NCI-H748 treated with DMSO at 0.1 percent for 48 hours (cell line): ENCODE measurements at places on chromosomes 12 and 14.

GRCh38 chr12:68538726-68539614, 71.7 kb upstream of the RAP1B start:
- no peak for DNase-seq

GRCh38 chr12:68910128-68910527, 22.8 kb downstream of the CPM start:
- no peak for DNase-seq

- DNase-seq, result peak; percentile 70
These were observed 112.0 kb downstream of the SLC15A5 start for GRCh38 chr12:16165506-16165905.

DNA sequence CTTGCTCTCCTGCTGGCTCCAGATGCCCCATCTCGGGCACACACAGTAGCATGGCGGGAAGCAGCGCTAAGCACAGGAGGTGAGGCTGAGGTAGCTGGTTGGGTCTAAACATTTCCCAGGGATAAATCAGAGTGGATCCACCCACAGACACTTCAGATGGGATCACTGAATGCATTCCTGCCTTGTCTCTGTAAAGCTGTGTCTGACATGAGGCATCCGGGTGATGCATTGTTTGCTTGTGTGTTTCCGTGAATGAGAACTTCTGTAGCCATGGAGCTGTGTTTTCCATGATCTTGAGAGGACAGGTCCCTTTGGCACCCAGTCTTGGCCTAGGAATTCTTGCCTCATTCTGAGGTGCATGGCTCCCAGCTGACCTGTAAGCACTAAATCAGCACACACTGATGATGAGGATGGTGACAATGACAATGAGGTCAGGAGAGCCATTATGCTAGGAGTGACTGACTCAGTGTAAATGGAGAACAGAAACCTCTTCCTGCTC, 6.7 kb upstream of the KRT75 start:
- DNase-seq, result no peak

DNA sequence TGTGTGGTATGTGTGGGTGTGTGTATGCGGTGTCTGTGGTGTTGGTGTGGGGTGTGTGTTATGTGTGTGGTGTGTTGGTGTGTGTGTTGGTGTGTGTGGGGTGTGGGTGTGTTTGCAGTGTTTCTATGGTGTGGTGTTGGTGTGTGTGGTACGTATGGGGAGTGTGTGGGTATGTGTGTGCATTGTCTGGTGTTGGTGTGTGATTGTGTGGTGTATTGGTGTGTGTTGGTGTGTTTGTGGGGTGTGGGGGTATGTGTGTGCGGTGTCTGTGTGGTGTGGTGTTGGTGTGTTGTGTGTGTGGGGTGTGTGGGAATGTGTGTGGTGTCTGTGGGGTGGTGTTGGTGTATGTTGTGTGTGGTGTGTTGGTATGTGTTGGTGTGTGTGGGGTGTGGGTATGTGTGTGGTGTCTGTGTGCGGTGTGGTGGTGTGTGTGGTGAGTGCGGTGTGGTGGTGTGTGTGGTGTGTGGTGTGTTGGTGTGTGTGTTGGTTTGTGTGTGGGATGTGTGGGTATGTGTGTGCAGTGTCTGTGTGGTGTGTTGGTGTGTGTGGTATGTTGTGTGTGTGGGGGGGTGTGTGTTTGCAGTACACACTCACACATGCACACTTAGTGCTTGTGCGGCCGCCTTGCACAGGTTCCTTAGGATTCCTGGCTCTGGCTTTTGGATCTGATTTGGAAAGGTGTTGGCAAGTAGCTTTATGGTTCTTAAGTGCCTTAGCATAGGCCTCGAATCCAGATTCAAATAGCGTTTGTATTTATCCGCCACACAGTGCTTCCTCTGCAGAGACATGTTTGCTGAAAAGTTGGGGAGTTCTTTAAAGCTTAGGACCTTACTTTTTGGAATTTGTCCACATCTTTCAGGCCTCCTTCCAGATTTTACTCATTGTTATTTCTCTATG, 16.4 kb downstream of the MLXIP start:
- DNase-seq, result no peak

DNA sequence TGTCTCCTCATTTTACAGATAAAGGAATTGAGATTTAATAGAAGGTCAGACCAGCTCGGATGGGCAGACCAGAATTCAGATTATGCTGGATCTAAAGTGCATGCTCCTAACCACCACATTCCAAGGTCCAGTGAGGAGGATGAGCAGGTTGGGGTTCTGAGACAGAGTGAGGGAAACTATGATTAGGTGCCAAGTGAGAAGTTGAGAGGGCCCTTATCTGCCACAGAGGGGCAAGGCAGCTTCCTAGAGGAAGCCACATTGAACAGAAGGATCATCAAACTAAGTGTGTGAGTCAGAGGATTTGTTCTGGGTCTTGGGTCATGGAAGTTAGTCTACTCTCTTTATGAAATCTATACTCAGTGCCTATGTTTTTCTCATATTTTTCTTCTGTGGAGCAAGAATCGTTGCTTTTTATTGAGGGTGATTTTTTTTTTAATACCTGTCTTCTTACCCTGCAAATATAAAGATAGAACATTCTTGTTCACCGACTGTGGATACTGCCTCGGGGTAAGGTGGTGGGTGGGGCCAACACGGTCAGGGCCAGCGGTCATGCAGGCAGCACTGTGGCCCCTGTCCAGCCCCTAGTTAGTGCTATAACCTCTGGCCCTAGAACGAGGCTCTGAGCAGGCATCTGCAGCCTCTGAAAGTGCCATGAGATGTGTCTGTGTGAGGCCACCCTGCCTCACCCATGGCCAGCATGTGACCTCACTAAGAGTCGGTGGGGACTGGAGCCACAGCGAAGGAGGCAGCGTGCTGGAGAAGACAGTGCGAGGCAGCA, 55.6 kb upstream of the PTHLH start:
- no peak for DNase-seq

GRCh38 chr14:69260190-69260860, 367 bp downstream of the GALNT16 start:
- no peak for DNase-seq

- DNase-seq, result peak; percentile 57
These were observed 72.5 kb downstream of the TRAF3 start for GRCh38 chr14:102849526-102850379.

DNA sequence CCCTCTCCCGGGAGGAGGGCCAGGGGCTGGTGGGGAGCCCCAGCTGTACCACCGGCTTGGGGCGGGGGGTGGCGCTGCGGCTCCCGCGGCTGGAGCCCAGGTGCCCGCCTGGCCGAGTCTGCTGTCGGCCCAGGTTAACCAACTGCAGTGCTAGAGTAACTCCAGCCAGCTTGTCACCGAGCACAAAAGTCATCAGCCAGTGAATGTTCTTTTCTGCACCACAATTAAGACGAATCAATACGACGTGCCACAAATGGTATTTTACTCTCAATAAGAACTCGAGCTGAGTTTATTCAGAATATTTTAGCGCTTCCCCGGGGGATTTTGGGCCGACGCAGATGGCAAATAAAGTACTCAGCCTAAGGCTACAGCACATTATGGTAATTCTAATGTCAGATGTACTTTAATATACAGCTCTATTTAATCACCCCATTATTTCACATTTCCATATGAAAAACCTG, 83.2 kb downstream of the BCL11B start:
- DNase-seq, result no peak

DNA sequence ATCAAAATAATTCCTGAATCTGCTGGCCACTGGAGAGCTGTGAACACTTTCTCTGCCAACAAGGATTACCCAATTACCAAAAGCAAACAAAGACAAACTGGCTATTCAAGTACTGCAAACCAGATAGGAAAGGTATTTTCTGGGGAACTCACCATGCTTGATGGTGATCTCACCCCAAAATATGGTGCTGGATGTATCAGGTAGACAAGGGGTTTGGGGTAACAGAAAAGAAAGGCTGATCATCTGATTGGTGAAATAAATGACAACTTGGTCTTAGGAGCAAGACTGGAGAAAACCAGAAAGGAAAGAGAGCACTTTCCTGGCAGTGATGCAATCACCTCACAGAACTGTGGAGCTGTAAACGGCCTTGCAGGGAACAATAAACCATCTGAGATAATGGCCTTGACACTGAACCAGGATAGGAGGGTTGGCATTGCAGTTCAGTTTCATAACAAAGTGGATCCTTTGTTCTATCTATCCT, 31.0 kb upstream of the NPFF start:
- peak; percentile 55 for DNase-seq

DNA sequence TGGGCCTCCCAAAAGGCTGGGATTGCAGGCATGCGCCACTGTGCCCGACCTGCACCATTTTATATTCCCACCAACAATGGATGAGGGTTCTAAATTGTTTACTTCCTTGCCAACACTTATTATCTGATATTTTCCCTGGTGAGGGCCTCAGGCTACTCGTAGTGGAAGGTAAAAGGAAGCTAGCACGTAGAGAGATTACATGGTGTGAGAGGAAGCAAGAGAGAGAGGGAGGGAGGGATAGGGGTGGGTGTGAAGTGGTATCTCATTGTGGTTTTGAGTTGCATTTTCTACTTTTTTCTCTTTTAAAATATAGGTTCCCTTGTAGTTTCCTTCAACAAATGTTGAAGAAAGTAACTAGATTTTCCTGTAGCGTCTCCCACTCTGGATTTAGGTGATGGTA, 30.9 kb downstream of the MYO1H start:
- no peak for DNase-seq

GRCh38 chr12:46296822-46297221, 28.0 kb upstream of the SLC38A1 start:
- DNase-seq, result no peak

DNA sequence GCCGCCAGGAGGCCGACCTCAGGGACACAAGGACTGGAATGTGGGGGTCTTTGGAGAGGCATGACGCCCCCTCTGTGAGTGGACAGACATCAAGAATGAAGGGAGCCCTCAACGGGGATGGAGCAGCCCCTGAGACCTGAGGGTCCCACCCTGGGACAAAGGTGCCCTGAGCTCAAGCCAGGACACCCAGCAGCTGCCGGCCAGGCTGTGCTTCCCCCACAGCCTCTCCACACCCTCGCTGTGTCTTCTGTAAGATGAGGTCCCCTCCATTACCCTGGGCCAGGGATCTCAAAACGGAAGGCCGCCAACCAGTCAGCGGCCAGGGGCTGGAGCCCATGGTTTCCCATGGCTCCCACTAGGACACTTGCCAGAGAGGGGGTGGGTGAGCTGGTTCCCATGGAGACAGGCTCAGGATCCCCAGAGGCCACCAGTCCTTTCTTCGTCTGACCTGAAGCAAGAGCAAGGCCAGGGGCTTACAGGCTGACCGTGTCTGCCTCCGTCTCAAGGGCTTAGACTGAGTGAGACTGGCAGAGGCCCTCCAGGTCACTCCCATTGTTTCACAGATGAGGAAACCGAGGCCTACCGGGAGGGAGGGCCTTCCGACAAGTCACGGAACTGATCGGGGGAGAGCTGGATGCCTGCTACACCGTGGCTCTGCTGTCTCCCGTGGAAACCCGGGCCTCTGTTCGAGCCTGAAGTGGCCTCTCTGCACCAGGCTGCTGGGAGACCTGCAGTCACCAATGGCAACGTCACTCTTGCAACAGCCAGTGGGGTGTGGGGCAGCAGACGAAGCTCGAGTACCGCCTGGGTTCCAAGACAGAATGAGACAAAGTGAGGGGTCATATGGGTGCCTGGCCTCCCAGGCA, 91.7 kb upstream of the DIO3 start:
- DNase-seq, result no peak

- no peak for DNase-seq
These were observed 73.5 kb downstream of the ARMH4 start for GRCh38 chr14:58078471-58078870.

- DNase-seq, result no peak
These were observed 66.8 kb upstream of the RFLNA start for GRCh38 chr12:124227951-124228711.

GRCh38 chr12:12560587-12561370, 1.9 kb downstream of the DUSP16 start:
- DNase-seq, result peak; percentile 27

DNA sequence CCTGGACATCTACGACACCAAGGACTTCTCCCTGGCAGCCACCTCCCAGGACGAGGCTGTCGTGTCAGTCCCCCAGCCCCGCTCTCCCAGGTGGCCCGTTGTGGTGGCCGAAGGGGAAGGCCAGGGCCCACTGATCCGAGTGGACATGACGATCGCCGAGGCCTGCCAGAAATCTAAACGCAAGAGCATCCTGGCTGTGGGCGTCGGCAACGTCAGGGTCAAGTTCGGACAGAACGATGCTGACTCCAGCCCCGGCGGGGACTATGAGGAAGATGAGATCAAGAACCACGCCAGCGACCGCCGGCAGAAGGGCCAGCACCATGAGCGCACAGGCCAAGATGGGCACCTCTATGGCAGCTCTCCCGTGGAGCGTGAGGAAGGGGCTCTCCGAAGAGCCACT, 118.6 kb downstream of the SLC15A4 start:
- DNase-seq, result no peak

DNA sequence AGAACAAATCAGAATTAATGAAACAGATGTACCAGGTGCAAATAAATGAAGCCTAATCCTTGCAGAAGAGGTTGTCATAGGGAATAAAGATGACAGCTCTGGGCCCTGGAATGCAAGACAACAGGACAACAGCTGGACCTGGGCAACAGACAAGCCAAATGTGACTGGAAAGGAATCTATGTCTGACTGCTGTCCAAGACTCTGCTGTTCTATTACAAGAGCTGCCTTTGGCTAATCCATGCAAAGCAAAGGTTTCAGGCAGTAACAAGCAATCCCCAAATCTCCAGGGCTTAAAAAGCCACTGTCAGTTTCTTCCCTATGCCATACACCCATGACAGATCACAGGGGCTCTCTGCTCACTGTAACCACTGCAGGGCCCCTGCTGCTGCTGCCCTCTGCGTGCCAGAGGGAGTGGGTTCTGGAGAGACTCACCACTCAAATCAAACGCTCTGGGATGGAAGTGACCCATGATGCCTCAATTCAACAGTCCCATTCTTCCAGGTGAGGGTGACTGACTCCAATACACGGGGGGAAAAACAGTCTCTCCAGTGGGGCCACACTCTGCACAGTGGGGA, 218.9 kb upstream of the SFSWAP start:
- no peak for DNase-seq

- no peak for DNase-seq
These were observed 98.5 kb downstream of the KLHL28 start for GRCh38 chr14:44863271-44863670.

DNA sequence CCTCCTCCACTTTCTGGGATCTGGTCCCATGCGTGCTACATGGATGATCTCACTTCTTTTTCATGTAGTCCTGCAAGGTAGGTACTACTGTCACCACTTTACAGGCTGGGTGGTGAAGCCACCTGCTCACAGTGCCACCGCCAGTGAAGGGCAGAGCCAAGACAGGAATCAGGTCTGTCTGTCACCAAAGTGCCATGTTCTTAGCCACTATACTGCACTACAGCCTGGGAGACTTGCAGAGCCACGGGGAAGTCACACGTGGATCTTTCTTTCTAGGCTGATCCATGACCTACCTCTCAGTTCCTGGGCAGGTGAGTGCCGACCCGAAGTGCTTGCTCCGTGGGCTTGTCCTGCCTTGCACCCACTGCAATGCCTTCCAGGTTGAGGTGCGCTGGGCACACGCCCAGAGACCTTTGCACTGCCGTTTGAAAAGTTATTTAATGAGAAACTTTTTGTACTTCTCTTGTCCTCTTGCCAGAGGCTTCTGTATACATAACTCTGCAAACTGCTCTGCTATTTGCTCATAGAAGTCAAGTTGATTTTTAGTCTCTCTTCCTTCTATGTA, 19.7 kb upstream of the CLMN start:
- DNase-seq, result no peak

- no peak for DNase-seq
These were observed 120.4 kb downstream of the STAB2 start for GRCh38 chr12:103707446-103707845.
